ENCODE measurements at places on chromosomes 2 and 18.
A peak's percentile ranks its signal among the peaks of the same experiment; 100 is the strongest.

DNA sequence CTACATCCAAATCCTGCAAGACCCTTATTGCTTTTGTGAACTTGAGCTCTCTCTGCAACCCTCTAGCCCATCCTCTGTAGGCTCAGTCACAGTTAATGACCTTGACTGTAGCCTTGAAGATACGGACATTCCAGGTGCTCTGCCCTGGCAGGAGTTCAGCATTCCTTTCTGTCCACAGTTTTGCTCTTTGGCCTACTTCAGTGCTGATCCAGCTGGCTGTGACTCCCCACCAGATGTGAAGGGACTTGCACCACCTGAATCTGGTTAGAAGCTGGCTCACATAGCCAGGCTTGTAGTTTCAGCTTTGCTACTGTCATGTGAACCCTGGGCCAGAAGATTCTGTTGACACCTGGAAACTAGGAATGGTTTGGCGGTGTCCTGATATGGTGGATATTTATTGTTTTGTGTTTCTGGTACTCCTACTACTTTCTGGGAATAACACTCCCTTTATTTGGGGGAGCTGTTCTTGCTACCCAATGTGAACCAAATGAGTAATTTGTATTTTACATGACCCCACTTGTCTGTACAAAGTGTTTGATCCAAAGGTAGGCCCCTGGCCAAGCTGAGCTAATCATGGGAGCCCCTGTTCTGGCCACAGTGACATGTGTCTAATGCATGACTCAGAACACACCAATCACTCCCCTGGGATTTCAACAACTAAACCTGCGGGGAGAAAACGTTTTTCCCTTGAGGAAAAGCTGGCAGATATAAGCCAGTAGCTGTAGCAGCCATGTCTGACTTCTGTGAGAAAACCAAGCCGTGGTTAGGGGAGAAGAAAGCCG is 73.4 kb downstream of the CDCA7 start:
- peak; percentile 48 for DNase-seq

DNA sequence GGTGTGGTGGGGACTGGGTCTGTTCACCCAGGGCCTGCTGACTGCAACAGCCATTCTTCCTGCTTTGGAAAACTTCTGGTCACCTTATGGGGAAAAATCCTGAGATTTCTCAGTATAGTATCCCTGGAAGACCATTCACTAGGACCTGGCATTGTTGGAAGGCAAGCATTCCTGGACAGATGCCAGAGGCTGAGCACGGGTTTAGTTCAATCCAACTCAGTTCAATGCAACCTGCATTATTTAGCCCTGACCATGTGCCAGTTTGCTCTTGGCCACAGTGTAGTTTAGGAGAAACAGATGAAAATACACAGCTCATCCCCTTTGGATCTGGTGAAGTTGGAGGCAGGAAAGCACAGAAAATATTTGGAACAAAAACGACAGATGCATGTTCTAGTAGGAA is 95.9 kb downstream of the LPIN1 start:
- no peak for DNase-seq

- no peak for DNase-seq
Measured at GRCh38 chr2:26598336-26598995, 42.7 kb downstream of the CIB4 start.

- DNase-seq: no peak
Measured at GRCh38 chr2:42055573-42056514, 8.0 kb downstream of the PKDCC start.

Data from DMS79 treated with DMSO at 0.1 percent for 48 hours (cell line).